ENCODE measurements at places on chromosomes 5 and 9. TPM values are rescaled to one million over a fixed set of nuclear protein-coding genes. Genes with fewer than 3 reads are reported as not detected.

DNA sequence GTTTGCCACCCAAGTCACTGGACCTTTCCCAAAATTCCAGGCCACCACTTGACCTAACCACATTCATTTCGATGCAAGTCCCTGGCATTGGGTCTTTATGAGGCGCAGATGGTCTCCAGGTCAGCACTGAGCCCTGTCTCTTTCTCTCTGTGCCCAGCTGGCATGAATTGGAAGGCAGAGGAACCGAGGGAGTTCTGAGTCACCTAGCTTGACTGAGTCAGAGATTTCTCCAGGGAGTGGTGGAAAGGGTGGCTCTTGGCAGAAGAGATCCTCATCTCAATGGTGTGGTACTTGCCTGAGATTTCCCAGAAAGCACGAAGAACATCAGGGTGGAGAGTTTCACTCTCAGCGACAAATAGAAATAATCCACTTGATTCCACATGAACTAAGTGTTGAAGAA lies 43.8 kb downstream of the WDR36 start:
- peak; percentile 89 for DNase-seq

DNA sequence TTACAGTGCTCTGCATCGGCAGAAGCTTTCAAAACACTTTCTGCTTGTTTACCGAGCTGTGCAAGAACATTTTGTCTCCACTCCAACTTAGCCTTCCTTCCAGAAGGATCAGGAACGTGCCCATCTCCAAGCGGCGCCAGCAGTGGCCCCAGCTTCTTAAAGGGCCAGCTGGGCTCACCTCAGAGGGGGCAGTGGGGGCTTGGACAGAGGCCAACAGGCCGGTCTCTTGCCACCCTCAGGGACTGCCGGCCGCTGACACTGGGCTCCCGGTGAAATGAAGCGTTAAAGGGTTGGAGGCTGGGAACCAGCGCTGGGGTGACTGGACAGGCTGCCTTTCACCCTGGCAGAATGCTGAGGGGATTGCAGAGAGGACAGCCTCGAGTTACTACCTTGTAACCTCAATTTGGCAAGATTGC lies 67.0 kb upstream of the RNU6ATAC start:
- DNase-seq: no peak

The GADD45G gene
- total RNA-seq: 0.88 TPM

- DNase-seq: no peak
Measured at GRCh38 chr9:85713897-85714296, 27.9 kb downstream of the AGTPBP1 start.

DNA sequence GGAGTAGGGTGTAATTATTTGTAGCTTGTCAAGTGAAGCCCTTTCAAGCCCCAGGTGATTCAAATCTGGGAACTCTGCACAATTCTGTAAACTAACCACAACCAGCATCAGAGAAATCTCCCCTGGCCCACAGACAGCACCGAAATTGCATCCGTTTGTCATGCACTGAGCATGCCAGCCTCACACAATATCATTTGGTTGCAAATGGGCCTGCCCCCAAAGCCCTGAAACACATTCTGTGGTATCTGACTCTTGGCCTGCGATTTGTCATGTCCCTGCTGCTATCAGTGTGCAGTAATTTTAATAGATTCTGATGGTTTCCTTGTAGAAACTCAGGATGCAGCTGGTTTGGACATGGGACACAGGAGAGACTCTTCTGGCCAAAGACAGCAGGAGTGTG lies 35.3 kb downstream of the SNX24 start:
- DNase-seq: no peak

The TLX3 gene
- total RNA-seq: not detected

DNA sequence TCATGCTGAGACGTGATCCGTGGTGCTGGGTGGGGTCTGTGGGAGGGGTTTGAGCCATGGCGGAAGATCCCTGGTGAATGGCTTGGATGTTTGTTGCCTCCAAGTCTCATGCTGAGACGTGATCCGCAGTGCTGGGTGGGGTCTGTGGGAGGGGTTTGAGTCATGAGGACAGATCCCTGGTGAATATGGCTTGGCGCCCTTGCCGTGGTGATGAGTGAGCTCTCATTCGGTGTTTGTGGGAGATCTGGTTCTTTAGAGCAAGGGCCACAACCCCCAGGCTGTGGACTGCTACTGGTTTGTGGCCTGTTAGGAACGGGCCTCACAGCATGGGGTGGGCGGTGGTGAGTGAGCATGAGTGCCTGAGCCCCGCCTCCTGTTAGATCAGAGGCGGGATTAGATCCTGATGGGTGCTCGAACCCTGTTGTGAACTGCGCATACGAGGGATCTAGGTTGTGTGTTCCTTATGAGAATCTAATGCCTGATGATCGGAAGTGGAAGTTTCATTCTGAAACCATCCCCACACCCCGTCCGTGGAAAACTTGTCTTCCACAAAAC lies 31.2 kb downstream of the NKD2 start:
- DNase-seq: peak; percentile 38

GRCh38 chr9:28120184-28120583 lies 546.9 kb upstream of the C9orf72 start:
- no peak for DNase-seq

DNA sequence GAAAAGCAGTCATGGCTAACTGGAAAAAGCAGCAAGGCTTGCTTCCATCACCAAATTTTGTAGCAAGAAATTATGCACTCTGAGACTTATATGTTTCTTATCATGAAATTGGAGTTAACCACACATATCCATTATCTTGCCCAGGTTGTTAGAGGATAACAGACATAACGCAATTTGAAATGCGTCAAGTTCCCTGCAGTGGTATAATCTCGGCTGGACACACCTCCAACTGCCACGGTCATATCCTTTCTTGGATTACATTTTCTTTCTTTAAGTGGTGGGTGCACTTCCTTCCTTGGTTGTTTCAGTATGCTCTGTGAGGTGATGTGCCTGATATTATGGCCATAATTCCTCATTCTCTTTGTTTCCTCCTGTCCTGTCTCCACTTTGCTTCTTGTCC lies 695.0 kb upstream of the DMAC1 start:
- DNase-seq: no peak

The UBAP2 gene
- 18.5 TPM for total RNA-seq

- no peak for DNase-seq
Measured at GRCh38 chr9:91341258-91341746, 20.4 kb downstream of the AUH start.

GRCh38 chr9:135468854-135469521 lies 10.6 kb upstream of the PPP1R26 start:
- peak; percentile 72 for DNase-seq

DNA sequence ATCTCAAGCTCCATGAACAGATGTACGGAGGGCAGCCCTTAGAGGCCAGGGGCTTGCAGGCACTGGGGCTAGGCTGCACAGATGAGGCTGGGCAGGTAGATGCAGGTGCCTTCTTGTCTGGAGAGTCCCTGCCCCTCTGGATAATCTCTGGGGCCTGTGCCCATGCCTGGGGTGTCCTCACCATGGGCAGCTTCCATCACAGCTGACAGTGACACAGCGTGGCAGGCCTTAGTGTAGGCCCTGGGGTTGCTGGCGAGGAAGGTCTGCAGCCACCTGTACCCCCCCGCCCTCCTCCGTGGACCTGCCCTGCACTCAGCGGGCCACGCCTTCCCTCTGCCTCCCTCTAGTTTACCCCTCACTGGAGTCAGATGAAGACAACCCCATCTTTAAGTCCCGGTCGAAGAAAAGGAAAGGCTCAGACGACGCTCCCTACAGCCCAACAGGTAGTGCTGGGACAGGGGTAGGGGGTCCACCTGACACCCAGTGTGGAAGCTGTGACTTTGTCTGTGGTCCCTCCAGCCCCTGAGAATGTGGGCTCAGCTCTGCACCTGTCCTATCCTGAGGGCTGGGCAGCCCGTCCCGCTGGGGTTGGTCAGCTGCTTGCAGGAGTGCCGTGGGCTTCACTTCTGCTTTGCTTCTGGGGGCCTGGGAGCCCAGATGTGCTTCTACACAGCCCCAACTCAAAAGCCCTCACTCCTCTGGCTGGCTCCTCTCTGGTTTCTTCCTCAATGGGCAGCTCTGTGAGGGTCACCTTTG lies 98.4 kb downstream of the PHF2 start:
- DNase-seq: peak; percentile 51

- DNase-seq: peak; percentile 93
Measured at GRCh38 chr9:129619787-129620668, 873 bp downstream of the C9orf50 start.

GRCh38 chr5:16178745-16179372 lies 732 bp downstream of the MARCHF11 start:
- DNase-seq: peak; percentile 90

- DNase-seq: no peak
Measured at GRCh38 chr5:101796427-101796826, 499.7 kb downstream of the SLCO4C1 start.

GRCh38 chr9:69719367-69719766 lies 40.4 kb downstream of the PTAR1 start:
- DNase-seq: no peak

- DNase-seq: peak; percentile 22
Measured at GRCh38 chr5:179438011-179438441, 92.8 kb upstream of the ADAMTS2 start.

The SHOC1 gene
- total RNA-seq: under 0.01 TPM

DNA sequence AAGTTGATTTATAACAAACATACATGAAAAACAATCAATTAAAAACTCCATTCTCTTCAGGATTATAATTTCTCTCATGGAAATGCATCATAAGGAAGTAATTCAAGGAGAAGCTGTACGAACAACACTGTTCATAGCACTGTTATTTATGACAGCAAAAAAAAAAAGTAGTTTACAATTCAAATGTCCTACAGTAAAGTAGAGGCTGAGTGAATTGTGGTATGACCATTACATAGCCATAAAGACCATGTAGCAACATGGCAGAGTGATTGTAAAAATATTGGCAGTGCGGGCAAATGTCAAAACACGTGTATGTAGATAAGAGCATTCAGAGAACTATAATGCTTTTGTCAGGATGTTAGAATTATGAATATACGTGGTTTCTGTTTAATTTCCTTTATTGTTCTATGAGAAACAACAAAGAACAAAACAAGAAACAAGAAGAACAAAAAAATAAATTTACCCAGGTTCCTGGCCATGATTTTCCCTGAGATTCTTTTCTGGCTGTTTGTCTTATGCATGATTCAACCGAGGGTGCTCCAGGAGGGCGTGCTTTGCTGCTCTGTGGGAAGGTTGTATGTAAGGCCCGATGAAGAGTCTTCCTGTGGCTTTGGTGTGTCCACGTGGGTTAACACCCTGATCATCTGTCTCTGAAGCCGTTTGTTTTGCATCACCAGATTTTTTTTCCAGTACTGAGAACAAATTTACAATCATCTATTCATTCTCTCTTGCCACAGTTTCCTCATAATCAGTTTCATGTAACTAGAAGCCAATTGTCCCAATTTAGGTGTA lies 28.8 kb downstream of the GCNT4 start:
- no peak for DNase-seq

The WDR38 gene
- total RNA-seq: not detected

GRCh38 chr5:133035224-133035623 lies 8.9 kb upstream of the ZCCHC10 start:
- no peak for DNase-seq

- no peak for DNase-seq
Measured at GRCh38 chr5:112634166-112634565, 103.5 kb upstream of the APC start.

Measured in osteoblast (primary cell).